ENCODE measurements at places on chromosomes 3 and 15.

DNA sequence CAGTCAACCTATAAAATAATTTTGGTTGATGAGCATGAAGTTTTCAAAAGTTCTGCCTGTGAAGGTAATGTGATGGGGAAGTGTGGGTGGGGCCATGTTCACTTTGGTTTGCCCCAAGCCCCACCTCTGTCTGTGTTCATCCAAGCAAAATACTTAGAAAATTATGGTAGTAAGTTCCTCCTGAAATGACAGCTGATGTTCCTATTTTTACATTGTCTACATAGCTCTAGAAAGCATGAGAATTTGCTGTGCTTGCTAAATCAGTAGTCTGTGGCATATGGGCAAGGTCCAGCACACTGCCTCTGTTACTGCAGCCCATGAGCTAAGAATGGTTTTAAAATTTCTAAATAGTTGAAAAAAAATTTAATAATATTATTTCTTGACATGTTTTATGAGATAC is 21.9 kb upstream of the CP start:
- no peak for DNase-seq

DNA sequence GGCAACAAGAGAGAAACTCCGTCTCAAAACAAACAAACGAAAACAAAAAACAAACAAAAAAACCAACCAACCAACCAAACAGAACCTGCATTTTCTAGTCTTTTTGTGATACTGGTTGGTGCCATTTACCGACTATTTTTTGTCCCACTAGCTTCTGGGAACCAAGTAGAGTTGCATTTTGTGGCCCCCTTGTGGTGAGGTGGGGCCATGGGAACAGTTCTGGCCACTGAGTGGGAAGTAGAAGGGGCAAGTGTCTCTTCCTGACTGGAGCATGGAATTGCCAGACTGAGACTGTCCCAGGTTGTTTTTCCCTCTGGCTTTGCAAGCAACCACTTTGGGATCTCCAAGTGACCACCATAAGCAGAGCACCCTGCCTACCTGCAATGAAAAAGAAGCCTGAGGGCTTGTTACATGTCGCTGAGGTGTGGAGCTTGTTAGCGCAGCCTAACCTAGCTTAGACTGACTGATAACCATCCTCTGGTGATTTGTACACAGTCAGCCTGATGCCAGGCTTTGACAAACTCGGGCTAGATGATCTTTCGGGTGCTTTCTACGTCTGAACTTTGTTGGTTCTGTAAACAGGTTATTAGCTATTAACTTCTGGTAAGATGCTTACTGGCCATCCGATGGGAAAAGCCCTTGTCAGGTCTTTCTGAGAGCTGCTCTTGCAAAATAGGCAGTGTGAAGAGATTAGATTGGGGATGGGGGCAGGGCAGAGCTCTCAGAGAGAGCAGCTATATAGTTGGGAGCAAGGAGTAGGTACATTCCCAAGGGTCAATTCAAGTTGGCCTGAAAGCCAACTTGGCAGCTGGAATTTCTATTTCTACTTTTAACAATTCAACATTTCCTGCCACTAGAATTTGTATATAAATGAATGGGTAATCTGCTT is 172.2 kb downstream of the SSR3 start:
- DNase-seq = no peak

DNA sequence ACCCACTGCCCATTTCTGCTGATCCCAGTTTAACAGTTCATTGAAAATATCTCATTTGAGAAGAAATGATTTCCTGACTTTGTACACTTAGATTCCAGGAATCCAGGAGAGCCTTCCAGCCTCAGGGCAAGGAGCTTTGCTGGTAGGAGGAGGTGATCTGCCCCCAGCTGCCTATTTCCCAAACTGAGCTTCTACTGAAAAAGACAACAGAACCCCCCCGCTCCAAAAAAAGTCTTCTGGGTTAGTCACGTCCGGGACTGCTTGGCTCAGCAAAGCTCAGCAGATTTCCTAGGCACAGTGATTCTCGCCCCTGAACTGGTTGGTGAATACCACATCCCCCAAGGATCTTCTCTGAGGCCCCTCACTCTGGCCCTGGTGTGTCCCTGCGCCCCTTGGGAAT is 13.1 kb downstream of the SLC6A6 start:
- no peak for DNase-seq

DNA sequence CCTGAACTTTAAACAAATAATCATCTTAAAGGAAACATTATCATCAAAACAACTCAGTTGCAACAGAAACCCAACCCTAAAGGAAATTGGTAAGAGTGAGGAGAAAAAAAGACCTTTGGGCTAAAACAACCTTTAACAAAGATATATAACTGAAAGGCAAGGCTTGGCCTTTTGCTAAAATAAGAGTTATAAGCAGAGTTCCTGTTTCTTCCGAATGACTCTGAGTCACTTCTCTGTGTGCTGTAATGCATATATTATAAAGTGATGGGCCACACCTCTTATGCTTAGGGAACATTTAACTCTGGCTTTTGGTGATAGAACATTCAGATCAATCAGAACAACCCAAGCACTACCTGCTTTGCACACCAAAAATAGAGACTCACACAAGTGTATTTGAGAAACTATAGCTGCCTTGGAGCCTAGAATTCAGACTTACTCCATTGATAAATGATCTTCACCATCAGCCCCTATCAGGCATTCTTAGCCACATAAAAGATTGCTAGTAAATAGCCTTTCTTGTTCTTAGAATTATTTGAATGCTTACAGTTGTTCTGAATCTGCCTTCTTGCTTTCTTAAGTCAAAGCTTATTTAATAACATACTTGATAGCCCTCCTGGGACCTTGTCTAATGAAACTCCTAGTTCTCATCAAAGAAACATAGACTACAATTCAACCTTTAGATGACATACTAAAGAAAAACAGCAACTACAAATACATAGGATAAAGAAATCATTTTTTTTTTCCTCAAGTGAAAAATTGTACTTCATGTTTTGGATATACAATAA is 294.2 kb upstream of the SEMA6D start:
- no peak for DNase-seq

GRCh38 chr3:142723665-142723967 is 218 bp upstream of the TRPC1 start:
- no peak for DNase-seq

GRCh38 chr15:60590935-60591495 is 112.1 kb upstream of the ICE2 start:
- peak; percentile 49 for DNase-seq

DNA sequence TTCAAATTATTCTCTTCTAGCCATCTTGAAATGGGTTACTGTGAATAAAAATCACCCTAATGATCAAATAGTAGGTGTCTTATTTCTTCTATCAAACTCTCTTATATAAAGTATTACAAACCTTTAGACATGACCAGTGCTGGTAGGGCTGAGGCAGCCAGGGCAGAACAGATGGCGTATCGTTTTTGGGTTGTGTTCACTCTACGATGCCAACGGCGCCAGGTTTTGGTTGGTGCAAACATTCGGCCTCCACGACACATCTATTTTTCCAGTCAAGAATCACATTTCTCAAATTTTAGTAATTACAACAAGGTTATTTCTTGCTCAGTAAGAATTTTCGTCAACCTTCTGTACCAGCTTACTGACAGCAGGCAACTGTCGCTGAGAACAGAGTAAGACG is 2.2 kb downstream of the RPL4 start:
- DNase-seq = no peak

DNA sequence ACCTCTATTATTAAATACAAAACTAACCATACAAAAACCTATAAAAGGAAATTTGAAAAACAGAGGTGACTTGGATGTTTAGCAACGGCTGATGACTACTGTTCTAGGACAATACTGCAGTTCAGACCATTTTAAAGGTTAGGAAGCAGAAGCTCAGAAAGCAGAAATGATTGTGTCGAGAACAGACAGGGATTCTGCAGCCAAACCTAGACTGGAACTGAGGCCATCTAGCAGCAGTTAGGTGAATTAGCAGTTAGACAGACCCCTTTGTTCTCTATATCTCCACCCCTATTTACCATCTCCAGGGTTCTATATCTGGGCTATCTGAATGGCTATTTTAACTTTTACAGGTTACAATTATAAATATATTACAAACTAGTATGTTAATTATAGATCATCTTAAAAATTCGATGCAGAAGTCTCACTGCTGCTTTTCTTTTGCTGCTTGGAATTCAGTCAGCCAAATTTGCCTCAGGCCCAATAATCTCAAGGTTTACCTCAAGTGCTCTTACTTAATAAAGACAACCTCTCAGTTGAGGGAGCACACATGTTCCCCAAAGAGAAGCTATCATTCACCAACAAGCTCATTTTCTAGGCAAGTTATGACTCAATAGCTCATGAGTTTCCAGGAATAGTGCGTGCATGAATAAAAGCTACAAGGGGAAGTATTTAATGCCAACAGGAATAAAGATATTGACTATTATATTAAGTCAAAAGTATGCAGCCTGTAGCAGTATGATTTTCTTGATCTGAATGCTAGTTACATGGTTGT is 9.3 kb upstream of the IL1RAP start:
- DNase-seq = no peak

GRCh38 chr15:89822026-89822425 is 7.4 kb upstream of the ANPEP start:
- no peak for DNase-seq

DNA sequence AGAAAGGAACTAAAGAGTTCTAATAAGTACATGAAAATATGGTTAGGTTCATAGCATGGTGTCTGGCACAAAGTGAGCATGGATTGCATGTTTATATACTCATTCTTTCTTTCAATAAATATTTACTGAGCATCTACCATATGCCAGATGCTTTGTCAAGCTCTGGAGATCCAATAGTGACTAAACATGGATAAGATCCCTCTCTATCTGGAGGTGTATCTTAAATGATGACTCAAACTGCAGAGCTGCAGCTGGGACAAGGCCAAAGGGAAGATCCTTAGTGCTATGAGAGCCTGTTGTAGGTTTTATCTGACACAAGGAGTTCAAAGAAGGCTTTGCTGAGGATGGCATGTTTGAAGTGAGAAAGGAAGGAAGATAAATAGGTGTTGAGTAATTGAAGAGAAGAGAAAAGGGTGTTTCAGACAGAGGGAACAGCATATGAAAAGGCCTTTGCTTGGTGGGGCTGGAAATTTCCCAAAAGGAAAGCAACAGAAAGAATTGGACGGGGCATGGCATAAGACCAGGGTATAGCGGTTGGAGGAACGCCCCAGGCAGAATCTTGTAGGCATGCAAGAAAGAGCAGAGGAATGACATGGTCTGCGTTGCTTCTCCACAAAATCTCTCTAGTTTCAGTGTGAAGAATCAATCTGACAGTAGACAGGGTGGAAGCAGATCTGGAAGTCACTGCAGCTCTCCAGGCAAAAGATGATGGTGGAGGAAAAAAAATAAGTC is 239.9 kb upstream of the LRTM1 start:
- no peak for DNase-seq

- no peak for DNase-seq
Measured at GRCh38 chr3:157794771-157795170, 291.6 kb upstream of the VEPH1 start.

GRCh38 chr15:64146041-64146440 is 5.5 kb upstream of the SNX22 start:
- no peak for DNase-seq

DNA sequence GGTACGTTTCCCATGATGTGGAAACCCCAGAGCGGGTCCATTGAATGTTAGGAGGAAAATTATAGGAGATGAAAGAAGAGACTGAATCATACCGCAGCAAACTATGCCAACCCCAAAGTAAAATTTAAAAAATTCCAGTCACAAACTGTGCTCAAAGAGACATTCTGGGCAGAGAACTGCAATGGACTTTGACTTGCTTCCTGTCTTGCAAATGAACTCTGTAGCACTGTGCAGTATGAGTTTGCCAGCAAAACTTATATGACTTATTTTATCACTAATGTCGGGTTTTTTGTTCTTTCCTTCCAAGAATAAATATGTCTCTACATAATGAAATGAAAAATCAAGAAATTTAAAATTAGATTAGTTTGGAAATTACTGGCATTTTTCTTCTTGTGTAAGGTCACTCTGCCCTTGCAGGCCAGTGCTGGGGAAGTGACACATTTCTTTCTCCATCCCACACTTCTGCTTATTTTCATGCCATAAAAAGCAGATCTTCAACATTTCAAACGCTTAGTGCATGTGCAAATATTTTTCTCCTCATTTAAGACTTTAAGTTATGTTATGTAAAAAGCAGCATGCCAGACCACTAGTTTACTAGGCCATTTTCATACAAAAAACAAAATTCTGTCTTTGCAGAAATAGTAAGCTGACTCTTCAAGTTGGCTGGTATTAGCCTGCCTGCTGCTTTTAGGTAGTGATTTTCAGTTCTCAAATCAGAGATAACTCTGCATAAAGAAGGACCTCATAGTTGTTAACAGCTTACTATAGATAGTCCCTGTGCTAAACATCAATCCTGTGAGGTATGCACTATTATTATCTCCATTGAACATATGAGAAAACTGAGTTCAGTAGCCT is 32.2 kb upstream of the SSR3 start:
- DNase-seq = no peak

DNA sequence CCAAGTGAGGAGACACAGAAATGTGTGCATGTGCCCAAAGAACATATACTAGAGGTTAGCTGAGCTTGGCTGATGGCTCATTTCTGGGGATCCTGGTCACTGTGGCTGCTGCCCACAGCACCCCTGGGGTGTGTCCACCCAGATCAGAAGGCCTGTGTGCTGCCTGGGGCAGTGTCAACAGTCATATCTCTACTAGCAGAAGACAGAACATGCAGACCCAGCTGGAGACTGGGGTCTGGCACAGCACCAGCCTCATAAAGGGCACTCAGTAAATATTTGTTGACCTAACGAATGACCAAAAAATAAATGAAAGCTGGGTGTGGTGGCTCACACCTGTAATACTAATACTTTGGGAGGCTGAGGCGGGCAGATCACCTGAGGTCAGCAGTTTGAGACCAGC is 16.4 kb downstream of the CHRNA3 start:
- no peak for DNase-seq

DNA sequence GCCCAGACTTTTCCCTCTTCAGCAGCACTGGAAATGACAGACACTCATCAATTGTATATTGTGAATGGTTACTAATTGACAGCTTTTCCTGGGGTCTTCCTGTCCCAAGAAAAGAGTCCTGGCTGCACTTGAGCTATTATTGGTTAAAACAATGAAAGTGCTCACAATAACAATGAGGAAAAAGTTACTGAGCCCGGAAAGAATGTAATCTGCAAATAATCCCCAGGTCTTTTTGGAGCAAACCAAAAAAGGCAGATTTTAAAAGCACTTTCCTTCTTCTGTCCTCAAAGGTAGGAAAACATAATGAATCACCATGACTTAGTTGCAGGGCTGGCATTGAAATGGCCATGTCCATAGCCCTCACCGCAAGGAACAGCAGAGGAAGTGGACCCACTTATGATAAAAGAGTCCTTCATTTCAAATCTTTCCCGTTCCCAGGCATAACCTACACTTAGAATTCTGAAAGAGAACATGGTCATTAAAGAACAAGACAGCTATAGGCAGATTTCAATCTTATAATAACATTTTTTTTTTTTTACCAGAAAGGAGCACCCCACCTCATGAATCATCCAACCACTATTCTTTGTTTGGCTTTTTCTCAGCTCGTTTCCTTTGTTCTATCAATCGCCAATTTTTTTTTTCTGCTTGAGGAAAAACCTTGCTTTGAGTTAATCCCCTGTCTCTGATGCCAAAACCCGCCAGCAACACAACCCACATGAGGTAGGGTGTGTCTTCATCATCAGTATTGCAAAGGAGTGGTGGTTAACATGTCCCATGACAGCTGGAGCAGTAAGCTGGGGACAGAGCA is 35.5 kb upstream of the ATP1B3 start:
- no peak for DNase-seq

- DNase-seq = no peak
Measured at GRCh38 chr15:75153087-75153486, 48.6 kb upstream of the C15orf39 start.
